NCI-H748 treated with DMSO at 0.1 percent for 48 hours (cell line): ENCODE measurements at places on chromosomes 7 and 10.

- no peak for DNase-seq
Observed at GRCh38 chr7:146397141-146397540, 280.5 kb downstream of the CNTNAP2 start.

- DNase-seq: no peak
Observed at GRCh38 chr10:25023278-25023677, 6.9 kb downstream of the THNSL1 start.

DNA sequence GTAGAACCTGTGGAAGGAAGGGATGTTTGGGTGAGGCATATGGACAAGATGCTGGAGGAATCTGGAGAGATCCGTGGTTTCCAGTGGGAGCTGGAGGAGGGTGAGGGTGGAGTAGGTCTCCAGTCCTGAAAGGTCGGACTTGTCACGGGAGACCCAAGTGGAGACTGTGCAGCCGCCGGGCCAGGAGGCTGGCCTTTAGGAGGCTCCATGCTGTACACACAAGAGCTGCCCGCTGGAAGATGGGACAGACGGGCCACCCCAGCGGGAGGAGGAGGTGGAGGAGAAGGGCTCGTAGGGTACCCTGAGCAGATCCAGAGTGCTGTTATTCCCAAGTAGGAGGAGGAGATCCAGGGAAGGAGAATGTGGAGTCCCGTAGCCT lies 106.7 kb downstream of the NKX6-2 start:
- no peak for DNase-seq

DNA sequence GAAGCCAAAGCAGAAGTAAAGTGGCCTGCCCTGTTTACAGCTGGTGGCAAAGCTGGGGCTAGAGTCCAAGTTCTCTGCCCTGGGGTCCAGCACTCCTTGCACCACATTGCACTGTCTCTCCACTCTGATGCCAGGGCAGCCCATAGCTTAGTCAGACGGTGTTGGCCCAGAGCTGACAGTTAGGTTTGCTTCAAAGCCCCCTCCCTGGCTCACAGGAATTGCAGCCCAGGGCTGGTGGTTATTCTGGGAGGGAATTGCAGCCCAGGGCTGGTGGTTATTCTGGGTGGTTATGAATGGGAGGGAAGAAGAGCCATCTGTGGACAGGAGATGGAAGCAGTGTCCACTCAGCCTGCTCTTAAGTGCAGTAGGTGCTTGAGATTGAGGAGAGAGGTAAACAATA lies 88.9 kb downstream of the SCRN1 start:
- DNase-seq: no peak

GRCh38 chr10:86257683-86258082 lies 108.9 kb downstream of the GRID1 start:
- no peak for DNase-seq

- no peak for DNase-seq
Observed at GRCh38 chr10:71272056-71272771, 46.8 kb upstream of the SLC29A3 start.

- no peak for DNase-seq
Observed at GRCh38 chr10:58637352-58637751, 124.7 kb downstream of the BICC1 start.

- no peak for DNase-seq
Observed at GRCh38 chr10:132836832-132837540, 51.0 kb upstream of the NKX6-2 start.

DNA sequence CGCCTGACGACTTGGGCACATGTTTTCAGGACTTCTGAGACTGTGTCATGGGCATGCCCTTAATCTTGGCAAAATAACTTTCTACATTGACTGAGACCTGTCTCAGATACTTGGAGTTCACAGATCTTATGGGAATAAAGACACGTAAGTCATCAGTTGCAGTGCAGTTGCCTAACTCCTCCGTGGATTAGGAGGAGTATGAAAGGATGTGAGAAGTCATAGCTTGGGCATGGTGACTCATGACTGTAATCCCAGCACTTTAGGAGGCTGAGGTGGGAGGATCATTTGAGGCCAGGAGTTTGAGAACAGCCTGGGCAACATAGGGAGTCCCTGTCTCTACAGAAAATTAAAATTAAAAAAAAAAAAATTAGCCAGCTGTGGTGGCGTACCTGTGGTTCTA lies 49.6 kb downstream of the EXOC6 start:
- no peak for DNase-seq

DNA sequence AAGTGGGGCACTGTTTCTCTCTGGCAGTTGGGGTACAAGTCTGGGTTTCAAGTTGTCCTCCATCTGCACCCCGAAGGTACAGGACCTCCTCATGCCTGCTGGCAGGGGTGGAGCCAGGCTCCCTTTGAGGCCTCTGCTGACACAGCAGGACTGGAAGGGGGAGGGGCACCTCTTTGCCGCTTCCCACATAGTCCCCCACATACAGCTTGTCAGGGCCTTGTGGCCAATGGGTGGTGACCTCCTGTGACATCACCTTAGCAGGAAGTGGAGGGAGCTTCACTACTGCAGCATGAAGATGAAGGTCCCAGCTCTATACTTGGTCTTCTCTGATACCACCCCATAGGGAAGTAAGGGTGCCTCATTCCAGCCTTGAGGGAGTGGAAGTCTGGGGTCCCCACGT lies 167.8 kb downstream of the RAMP3 start:
- DNase-seq: no peak

DNA sequence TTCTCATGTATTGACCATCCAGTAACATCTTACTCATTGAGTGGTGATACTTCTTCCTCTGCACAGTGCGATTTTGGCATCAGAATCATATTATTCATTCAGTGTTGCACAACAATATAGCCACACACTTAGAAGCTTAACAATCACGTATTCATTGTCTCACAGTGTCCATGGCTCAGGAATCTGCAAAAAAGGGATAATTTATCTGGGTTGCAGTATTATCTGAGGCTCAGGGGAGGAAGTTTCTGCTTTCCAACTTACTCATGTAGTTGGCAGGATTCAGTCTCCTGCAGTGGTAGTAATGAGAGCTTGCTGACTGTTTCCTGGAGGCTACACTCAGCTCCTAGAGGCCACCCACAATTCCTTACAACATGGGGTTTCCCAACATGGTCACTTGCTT lies 803.6 kb downstream of the SORCS1 start:
- no peak for DNase-seq

DNA sequence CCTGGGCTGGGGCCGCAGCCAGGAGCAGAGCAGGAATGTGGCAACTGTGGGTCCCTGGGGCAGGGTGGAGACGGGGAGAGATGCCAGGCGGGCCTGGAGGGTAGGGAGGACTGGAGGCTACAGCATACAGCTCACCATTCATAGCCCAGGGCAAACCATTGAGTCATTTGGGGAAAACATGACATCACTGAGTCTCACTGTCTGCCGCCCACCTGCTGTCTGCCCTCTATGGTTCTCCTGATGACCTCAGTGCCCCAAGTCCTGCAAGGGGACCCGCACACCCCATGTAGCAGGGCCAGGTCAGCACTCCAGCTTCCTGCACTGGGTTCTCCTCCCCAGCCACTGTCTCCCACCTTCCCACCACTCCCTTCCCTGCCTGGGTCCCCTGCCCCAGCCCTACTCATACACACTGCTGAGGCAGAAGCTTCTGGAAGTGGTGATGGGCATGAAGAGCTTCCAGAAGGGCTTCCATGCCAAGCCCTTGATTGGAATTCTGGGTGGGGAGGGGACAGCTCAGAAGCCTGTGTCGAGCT lies 10.4 kb downstream of the CHST3 start:
- no peak for DNase-seq

GRCh38 chr10:118116715-118117449 lies 70.1 kb upstream of the RAB11FIP2 start:
- no peak for DNase-seq

DNA sequence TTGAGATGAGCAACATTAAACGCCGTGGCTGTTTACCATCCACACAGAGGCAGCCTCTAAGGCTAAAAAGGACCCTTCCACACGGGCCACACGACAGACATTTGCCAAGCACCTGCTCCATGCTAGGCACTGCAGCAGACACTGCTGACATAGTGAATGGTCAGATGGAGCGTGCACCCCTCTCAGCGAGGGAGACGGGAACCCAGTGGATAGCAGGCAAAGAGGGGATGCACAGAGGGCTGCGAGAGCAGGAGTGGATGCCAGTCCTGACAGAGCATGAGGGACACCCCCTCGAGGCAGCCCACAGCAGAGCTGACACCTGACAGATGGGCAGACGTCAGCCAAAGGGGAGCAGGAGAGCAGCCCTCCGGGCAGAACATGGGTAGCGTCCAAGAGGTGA lies 5.6 kb upstream of the STK32C start:
- DNase-seq: no peak

DNA sequence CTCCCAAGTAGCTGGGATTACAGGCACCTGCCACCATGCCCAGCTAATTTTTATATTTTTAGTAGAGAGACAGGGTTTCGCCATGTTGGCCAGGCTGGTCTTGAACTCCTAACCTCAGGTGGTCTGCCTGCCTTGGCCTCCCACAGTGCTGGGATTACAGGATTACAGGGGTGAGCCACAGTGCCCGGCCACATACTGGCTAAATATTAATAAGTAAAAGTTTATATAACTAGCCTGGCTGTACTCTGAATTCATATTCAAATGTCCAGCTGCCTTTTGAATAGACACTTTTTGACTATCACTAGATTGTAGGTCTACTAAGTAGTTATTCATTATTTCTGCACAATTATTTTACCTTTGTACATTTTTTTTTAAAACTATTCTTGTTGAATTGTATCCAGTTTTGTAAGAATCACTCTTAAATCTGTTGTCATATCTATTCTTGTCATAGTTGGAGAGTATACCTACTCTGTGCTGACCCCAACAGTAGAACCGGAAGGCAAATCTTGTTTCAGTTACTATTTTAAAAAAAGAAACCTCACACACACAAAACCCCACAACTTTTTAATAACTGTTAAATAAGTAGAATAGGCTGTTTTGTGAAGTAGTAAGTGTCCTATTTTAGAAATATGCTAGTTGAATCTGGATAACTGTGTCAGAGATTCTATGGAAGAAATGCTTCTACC lies 29.6 kb downstream of the MINPP1 start:
- DNase-seq: no peak

DNA sequence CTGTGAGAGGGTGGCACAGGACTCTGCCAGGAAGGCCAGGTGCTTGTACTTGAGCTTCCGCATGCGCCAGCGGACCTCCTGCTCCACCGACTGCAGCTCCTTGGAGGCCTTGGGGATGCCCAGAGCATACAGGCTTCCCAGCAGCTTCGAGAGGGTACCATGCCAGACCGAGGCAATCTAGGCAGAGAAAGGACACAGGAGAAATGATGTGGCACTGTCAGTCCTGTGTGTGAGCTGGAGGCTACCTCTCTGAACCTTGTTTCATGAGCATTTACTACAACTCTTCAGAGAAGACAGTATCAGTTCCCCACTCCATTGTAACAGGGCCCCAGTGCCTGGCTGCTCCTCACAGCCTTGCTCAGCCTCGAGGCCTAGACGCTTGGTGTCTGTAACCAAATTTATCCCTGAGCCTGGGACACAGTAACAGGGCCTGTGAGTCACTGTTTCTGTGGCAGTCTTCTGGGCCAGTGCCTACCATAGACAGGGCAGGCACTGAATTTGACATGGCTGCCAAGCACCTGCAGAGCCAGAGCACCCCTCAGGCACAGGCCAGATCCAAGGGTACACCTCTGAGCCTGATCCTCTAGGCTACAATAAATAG lies 5.8 kb downstream of the TBRG4 start:
- DNase-seq: no peak

- DNase-seq: no peak
Observed at GRCh38 chr10:48536156-48536500, 68.7 kb downstream of the ARHGAP22 start.
